ENCODE measurements at places on chromosomes 3 and 15.

DNA sequence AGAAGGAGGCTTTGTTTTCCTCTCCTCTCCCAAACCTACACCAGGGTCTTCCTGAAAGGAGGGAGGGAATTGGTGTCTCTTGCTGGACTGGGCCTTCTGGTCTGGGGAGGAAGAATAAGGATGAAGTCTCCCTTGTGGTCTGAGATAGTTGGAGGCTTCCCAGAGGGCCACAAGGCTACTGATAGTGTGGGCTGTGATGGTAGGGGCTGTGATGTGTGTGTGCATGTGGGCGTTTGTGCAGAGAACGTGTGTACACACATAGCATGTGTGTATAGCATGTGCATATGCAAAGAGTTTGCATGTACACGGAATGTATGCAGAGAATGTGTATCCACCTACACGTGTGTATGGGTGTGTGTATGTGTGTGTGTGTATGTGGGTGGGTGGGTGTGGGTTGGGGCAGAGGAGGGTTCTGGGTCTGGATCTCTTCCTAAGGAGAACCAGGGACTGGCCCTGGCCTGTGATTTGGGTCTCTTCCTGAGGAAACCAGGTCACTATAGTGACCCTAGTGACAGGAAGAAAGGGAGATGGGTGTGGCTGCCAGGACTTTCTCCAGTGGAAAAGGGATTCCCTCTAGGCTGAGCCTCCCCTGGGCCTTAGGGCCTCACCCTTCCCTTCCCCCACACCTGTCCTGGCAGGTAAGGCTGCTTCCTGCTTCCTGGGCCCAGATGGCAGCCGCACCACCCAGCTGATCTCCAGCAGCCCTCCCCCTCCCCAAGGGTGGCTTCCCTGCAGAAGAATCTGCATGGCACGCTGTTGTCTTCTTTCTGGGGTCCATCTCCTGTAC is 1.7 kb downstream of the FLNB start:
- no peak for DNase-seq

- DNase-seq: no peak
These were observed 212.5 kb upstream of the GADL1 start for GRCh38 chr3:31106912-31107311.

DNA sequence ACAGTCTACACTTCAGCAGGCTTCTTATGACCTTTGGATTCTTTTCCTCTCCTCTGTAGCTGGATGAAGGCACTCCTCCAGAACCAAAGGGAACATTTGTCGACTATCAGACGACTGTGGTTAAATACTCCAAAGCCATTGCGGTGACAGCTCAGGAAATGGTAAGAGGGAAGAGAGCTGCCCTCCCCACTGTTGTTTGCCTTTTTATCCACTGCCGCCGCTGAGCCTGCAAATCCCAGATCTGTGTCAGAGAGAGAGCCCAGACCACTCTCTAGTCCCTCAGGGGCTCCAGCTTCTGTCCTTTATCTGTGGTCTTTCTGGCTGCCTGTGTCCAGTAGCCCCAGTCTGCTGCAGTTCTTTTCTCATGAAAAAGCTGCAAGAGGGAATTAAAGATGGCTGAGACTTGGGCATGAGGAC is 261.5 kb upstream of the TPM1 start:
- no peak for DNase-seq

DNA sequence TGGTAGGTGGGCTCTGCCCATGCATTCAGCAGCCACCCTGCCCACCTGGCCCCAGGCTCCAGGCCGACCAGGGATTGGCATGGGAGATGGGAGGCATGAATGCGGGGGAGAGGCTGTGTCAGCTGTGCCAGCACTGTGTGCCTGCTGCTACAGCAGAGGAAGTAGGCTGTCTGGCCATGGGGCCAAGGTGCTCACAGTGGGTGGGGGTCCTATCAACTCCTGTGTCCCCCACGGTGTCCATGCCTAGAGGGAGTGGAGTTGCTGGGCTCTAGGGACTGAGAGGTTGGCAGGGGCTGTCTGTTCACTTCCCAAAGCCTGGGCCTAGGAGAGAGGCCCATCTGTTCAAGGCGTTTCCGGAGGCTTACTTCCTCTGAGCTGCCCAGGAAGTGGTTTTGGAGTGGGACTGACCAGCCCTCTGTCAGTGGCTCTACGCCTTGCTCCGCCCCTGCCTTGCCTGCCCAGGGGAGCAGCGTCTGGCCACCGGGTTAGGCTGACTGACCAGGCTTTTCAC is 5.8 kb downstream of the PRKCD start:
- no peak for DNase-seq

GRCh38 chr15:32020156-32020555 is 10.2 kb upstream of the CHRNA7 start:
- DNase-seq: no peak

GRCh38 chr3:6679510-6679909 is 181.4 kb upstream of the GRM7 start:
- no peak for DNase-seq

DNA sequence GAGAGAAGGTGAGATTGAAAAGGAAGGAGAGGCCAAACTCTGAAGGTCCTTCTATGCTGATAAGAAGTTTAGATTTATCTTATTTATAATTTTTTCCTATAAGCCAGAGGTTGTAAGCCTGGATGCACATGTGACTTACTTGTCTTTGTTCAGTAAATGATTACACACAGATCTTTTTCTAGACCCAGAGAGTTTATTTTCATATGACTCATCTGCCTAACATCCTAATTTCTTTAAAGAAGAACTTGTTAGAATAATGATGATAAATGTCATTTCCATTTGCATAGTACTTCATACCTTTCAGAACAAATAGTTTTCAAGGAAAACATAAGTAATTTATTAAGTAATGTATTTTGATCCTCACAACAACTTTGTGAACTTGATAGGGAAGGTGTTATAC is 434.8 kb upstream of the DPH6 start:
- no peak for DNase-seq

- DNase-seq: no peak
These were observed 137.6 kb downstream of the SMAD6 start for GRCh38 chr15:66839506-66840112.

GRCh38 chr3:118348169-118348557 is 686.5 kb downstream of the IGSF11 start:
- DNase-seq: no peak

- no peak for DNase-seq
These were observed 601.2 kb upstream of the KCNMB2 start for GRCh38 chr3:177935047-177935446.

DNA sequence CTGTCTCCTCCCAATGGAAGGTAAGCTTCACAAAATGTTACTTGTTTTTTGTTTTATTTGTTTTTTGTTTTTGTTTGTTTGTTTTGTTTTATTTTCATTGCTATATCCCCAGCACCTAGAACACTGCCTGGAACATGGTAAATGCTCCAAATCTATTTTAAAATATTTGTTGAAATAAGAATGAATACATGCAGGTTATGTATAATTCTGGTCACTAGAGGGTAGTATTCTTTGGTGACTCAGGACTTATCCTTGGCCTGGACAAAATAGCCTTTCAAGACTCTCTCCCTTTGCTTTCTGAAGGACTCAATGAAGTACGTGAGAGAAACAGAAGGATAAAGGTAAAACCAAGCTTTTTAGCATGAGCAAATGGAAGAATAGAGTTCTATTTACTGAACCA is 46.9 kb upstream of the PPP2R3A start:
- DNase-seq: no peak

GRCh38 chr3:30596152-30596551 is 10.2 kb upstream of the TGFBR2 start:
- no peak for DNase-seq

Data from omental fat pad (tissue), 4 donors.